Heart left ventricle (tissue), 16 donors: ENCODE measurements at places on chromosomes 6 and 20. TPM values are rescaled to one million over a fixed set of nuclear protein-coding genes. Genes with fewer than 3 reads are reported as not detected.

FAM83C gene
- total RNA-seq, result not detected

CSTF1 gene
- total RNA-seq, result 20.9 TPM

TM9SF4 gene
- 37.9 TPM for total RNA-seq

NOX3 gene
- total RNA-seq, result not detected

SDCBP2 gene
- 2.1 TPM for total RNA-seq

CCDC170 gene
- total RNA-seq, result 0.38 TPM

TSPO2 gene
- total RNA-seq, result not detected

WFDC5 gene
- not detected for total RNA-seq

SLC17A4 gene
- total RNA-seq, result not detected

POPDC3 gene
- 42.2 TPM for total RNA-seq

ESF1 gene
- total RNA-seq, result 14.0 TPM
